Astrocyte of the cerebellum (primary cell): ENCODE measurements at places on chromosomes 5 and 9.
A peak's percentile ranks its signal among the peaks of the same experiment; 100 is the strongest.

GRCh38 chr5:344668-345067 is 23.2 kb downstream of the AHRR start:
- no peak for DNase-seq

DNA sequence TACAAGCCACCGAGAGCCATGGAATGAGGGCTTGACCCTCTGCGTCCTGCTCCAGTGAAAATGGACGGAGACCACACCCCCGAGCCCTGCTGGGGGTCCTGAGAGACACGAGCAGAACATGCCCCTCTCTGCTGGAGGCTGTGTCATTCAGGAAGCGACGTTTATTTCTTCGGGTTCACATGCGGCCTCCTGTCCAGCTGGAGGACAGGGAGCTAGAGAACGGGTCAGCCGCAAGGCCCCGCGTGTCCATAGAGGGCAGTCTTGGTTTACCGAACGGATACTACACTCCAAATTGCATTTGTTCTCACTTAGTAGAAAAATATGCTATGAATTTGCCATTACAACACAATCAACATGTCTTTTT is 36.1 kb downstream of the MRPL36 start:
- DNase-seq = peak; percentile 57

- peak; percentile 48 for DNase-seq
These were observed 14.9 kb downstream of the FOXI1 start for GRCh38 chr5:170120576-170120975.

DNA sequence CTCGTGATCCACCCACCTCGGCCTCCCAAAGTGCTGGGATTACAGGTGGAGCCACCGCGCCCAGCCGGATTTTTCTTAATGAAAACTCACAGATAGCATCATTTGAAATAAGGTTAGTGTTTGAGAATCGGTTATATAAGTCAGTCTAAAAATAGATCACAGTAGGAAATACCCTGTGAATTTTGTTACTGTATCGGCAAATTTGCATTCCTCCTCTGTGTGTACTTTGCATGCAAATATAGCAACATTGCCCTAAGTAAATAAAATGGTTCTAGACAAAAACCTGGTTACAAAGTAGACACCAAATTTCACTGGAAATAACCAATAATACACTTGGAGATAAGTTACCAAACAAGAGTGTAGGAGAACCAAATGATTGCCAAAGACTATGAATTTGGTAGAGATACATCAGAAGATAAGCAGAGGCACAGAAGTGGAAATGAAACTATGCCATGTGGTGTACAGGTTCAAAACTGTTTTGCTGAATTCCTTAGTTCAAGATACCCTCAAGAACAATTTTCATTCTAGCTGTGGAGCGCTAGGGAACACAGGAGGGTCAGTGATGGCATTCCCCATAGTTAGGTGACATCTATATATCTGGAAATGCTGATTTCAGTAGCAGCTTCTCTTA is 58.1 kb downstream of the ICE1 start:
- DNase-seq = no peak

GRCh38 chr9:114551750-114552685 is 35.6 kb upstream of the ATP6V1G1 start:
- DNase-seq = peak; percentile 95

GRCh38 chr9:83070261-83070660 is 7.3 kb upstream of the RASEF start:
- peak; percentile 61 for DNase-seq

GRCh38 chr9:116377179-116377798 is 223.7 kb downstream of the PAPPA start:
- peak; percentile 24 for DNase-seq

DNA sequence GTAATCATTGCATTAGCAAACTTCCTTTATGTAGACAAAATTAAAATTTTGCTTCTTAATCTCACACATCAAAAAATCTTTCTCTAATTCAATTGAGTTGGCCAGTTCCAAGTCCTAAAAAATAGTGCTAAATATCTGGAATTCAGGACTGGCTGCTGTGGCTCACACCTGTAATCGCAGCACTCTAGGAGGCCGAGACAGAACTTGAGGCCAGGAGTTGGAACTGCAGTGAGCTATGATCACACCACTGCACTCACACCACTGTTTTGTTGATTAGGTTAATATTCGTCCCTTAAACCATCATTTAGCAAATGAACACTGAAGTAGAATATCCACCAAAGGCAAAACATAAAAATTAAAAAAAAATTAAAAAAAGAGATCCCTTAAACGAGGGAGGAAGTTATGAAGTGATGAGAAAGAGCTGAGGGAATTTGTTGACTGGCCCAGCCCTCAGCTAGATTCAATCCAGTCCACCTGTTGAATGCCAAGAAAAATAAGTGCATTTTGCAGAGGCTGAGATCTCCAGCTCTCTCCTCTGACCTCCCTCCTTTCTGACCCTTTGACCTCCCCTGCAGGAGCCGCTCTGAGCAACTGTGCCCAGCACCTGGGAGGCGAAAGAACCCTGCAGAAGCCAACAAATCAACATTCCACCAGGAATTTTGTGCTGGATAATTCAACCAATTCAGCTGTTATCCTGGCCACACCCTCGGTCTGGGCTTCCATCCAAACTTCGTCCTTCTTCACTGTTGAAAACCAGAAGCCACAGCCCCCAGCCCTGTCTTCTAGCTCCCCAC is 96.8 kb downstream of the OR2K2 start:
- peak; percentile 6 for DNase-seq

- DNase-seq = no peak
These were observed 95.0 kb downstream of the MAN2A1 start for GRCh38 chr5:109784687-109785086.

DNA sequence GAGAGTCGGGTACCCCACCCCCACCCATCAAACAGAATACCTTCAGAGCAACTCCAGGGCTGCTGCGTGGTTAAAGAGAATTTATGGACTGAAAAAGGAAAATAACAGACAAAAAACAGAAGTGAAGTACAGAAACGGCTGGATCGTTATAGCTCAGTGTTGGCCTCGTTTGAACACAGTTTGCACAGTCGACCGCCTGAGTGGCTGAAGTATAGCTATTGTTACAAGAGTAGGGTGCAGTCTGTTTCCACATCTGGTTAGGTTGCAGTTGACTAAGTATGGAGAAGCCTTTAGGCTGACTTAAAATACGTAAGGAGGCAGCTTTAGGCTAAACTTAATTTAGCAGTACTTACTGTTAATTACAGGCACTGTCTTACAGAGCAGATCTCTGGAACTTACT is 121.2 kb downstream of the GCNT1 start:
- no peak for DNase-seq

DNA sequence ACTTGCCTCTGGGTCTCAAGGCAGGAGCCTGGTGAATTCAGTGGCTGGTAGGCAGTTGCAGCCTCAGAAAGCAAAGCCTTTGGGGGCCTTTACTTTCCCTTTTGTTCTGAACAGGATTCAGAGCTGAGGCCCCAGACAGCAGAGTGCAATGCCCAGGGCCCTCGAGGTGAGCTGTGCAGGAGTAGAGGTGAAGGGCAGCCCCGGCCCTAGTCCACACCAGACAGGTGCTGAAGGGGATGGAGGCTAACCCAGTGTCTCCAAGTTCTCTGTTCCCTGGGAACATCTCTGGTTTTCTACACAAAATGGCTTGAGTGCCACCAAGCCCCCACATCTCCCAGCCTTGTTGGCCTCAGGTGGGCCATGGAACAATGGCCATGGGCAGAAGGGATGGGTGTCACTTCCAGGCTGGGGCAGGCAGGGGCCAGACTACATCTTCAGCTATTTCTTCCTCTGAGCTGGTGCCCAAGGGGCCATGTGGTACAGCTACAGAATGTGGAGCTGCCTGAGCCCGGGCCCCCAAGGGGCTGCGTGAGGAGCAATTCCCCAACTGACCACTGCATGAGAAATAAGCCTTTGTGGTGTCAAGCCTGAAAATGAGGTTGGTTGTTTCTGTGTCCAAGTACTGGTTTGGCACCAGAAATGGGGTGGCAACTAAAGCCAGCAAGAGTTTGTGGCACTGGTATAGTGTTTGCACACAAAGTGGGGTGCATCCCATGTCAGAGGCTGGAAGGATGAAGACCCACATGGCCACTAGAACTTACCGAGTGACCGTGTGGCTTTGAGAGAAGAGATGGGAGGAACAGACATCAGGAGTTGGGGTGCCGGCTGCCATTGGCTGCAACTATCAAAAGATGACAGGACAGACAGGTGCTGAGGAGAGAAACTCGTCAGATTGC is 57.8 kb downstream of the BARX1 start:
- DNase-seq = no peak

GRCh38 chr9:14062586-14063221 is 251.2 kb downstream of the NFIB start:
- DNase-seq = peak; percentile 23
